ENCODE measurements at places on chromosomes 7 and 10.
A peak's percentile ranks its signal among the peaks of the same experiment; 100 is the strongest.

GRCh38 chr7:94633014-94633341, 23.0 kb downstream of the SGCE start:
- DNase-seq, result no peak

DNA sequence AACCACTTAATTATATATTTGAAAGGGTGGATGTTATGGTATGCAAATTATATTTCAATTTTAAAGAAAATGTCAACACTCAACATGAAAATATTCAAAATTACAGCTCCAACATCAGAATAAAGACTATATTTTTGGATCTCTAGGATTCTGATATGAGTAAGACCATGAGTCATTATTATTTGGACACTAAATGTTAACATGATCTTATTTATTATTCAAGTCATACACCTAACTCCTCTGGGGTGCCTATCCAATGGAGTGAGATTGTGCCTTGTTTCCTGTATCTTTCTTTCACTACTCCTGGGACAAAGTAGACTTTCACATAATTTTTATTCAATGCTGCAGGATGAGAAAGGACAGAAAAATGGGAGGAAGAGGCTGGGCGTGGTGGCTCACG, 135.2 kb upstream of the PRSS1 start:
- no peak for DNase-seq

GRCh38 chr10:86967481-86967941, 771 bp upstream of the ADIRF start:
- DNase-seq, result no peak

- DNase-seq, result no peak
Observed at GRCh38 chr7:92808635-92809034, 27.7 kb downstream of the CDK6 start.

DNA sequence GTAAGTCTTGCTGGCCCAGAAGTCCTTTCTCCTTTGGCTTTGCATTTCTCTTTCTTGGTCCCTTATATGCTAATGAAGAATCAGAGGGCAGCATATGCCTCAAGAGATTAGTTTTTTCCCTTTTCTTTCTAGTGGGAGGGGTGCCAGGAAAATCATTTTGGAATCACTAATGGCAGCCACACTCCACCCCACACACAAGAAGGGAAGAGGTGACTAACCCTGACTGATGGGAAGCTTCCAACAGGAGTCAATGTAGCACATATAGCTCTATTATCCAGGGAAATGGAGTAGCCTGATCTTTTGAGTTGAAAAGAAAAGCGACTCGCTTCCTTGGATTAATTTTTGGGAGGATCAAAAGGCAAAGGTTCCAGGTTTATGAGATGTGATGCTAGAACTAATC, 225.3 kb downstream of the KIF20B start:
- no peak for DNase-seq

- DNase-seq, result no peak
Observed at GRCh38 chr10:64036321-64036930, 515.2 kb downstream of the REEP3 start.

DNA sequence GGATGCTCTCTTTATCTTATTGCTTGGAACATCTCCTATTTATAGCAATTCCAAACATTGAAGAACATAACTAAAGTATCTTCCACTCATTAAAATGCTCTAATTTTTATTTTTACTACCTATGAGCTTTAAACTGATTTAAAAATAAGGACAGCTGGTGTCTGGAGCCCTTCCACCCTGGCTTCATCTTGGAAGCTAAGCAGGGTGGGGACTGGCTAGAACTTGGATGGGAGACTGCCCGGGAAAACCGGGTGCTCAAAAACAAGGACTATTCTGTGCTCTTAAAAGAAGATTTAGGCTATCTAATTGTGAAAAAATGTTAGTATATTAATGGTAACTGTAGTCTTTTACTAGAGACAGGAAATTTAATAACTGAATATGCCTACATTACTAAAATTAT, 69.2 kb downstream of the ARMC3 start:
- peak; percentile 18 for DNase-seq

GRCh38 chr10:62614389-62615157, 189.9 kb upstream of the ADO start:
- no peak for DNase-seq

DNA sequence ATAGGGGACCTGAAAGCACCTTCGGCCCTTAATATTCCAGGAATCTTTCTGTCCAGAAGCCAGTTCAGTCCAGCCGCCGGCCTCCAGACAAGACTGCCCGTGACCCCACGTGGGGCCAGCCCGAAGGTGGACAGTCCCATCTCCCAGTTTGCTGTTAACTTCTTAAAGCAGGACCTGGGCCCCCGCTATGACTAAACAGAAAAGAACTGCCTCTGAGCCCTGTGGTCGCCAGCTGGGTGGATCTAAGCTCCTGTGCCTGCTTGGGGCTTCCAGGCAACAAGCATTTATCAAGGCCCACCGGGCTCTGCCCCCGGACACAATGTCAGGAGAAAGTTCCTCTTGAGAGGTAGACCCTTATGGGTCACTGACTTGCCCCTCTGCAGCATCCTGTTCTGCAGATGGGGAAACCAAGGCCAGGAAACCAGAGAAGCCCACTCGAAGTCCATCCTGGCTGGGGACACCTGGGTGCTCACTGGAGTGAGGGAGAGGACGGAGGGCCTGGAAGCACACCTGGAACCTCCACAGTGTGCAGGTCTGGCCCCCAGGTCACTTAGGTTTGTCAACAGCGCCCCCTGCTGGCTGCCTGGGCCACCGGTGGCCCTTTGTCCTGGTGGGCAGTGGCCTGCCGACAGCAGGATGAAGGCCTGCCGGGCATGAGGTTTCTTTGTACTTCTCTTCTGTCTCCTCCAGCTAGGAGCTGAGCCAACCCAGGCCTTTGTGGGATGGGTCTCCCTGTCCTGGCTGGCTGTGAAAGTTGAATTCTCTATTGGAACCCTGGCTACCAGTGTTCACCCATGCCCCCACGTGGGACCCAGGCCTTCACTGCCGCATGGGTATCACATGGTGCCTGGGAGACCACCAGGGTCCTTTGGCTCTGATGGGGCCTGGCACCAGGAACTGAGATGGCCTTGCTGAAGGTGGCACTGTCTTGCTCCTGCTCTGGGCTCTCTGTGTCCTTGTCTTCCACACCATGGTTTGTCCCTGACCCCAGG, 128.0 kb downstream of the ZMIZ1 start:
- peak; percentile 79 for DNase-seq

- DNase-seq, result no peak
Observed at GRCh38 chr7:97025130-97025499, 484 bp upstream of the DLX5 start.

- no peak for DNase-seq
Observed at GRCh38 chr10:16408379-16408778, 28.4 kb upstream of the PTER start.

- DNase-seq, result no peak
Observed at GRCh38 chr7:157282141-157282801, 54.5 kb upstream of the DNAJB6 start.
